Right ventricle myocardium inferior (tissue), 1 donor: ENCODE measurements at places on chromosomes 16 and 17. TPM values are rescaled to one million over a fixed set of nuclear protein-coding genes. Genes with fewer than 3 reads are reported as not detected.

Gene BIRC5
- total RNA-seq = 1.2 TPM

Gene TERB1
- total RNA-seq = not detected

Gene UNC13D
- 10.7 TPM for total RNA-seq

Gene CTRB1
- not detected for total RNA-seq

Gene BMERB1
- 61.4 TPM for total RNA-seq

Gene ACSM2A
- not detected for total RNA-seq

Gene CLDN9
- total RNA-seq = 0.32 TPM

Gene CBX1
- 40.0 TPM for total RNA-seq

Gene MRPL27
- 85.0 TPM for total RNA-seq

DNA sequence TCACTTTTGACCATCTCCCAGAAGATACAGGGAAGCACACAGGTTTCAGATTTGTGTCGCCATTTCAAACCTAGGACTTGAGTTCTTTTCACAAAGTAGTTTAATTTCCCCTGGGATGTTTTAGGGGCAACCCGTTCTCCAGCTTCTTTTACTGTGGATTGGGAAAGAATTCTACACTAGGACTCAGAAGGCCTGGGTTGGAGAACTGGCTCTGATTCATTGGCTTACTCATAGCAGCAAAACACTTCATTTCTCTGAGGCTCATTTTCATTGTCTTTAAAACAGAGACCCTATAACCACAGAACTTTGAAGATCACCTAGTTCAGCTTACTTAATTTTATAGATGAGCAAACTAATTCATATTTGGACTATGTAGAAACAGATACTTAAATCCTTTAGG lies 175.9 kb upstream of the SALL1 start:
- no peak for DNase-seq

DNA sequence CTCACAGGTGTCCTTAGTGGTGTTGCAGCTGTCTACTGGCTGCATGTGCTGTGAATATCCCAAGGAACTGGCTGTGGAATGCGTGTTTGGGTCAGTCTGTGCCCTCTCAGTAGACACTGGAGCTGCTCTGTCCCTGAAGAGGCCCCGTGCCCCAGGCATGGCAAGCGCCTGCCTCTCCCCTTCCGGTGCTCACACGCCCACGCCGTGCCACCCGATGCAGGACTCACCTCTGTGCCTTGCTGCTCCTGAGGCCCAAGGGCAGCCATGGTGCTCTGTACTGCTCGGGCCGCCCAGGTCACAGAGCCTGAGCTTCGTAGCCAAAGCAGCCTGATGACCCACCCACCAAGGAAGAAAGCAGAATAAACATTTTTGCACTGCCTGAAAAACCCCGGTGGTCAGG lies 10.0 kb downstream of the RGS11 start:
- peak; percentile 32 for DNase-seq

- no peak for DNase-seq
Measured at GRCh38 chr16:68927018-68927417, 83.7 kb downstream of the TANGO6 start.

- no peak for DNase-seq
Measured at GRCh38 chr17:6706499-6706898, 6.7 kb downstream of the SLC13A5 start.

DNA sequence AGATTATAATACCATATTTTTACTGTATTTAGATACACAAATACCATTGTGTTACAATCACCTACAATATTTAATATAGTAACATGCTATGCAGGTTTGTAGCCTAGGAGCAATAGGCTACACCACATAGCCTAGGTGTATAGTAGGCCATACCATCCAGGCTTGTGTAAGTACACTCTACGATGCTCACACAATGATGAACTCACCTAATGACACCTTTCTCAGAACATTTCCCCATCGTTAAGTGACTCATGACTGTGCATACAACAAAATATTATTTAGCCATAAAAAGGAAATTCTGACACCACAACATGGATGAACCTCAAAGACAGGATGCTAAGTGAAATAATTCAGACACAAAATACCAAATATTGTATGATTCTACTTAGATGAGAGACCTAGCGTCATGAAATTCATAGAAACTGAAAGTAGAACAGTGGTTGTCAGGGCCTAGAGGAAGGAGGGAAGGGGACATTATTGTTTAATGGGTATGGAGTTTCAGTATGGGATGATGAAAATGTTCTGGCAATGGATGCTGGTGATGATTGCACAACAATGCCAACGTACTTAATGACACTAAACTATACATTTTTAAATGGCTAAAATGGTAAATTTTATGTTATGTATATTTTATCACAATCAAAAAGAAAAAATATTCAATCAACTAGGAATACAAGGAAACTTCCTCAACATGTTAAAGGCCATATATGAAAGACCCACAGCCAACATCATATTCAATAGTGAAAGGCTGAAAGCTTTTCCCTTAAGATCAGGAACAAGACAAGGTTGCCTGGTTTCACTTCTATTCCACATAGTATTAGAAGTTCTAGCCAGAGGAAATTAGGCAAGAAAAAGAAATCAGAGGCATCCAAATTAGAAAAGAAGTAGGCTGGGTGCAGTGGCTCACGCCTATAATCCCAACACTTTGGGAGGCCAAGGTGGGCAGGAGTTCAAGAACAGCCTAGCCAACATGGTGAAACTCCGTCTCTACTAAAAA lies 5.9 kb upstream of the C16orf87 start:
- DNase-seq = no peak

- DNase-seq = peak; percentile 76
Measured at GRCh38 chr17:19645734-19646201, 2.8 kb upstream of the ALDH3A2 start.

GRCh38 chr16:64370112-64370511 lies 751.8 kb downstream of the CDH11 start:
- no peak for DNase-seq

- no peak for DNase-seq
Measured at GRCh38 chr17:7443499-7444485, 1.1 kb upstream of the CHRNB1 start.

- peak; percentile 69 for DNase-seq
Measured at GRCh38 chr17:68794636-68795434, 160.4 kb downstream of the ABCA8 start.

DNA sequence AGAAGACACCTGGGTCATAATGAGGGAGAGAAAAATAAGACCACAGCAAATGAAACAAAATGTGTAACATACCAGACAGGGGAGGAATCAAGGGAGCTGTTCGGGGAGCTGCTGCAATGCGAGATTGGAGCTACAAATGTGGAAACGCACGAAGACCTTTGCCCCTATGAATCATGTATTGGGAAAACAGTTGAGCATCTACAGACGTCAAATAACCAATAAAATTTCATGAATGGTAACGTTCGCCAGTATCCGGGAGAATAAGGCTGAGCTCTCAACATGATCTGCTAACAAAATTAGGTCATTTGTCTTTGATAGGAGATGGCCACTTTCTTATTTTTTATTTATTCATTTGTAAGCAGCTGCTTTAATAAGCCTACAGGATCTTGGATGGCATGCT lies 486.2 kb upstream of the RBFOX1 start:
- no peak for DNase-seq
